CD4-positive, alpha-beta T cell (primary cell): ENCODE measurements at places on chromosomes 4 and X.

DNA sequence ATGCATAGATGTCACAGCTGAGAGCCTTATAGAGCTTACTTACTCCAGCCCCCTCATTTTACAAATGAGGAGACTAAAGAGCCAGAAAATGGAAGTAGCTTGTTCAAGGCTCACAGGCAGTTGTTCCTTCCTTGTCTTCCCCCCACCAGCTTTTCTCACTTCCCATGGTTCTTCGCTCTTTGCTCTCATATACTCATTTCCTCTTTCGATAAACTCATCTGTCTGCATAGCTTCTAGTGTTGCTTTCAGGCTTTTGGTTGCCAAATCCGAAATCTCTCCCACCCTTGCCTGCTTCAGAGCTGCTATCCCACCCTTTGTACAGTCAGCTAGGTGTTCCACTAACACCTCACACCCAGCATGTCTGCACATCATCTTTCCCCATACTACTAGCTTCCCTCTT, 25.0 kb upstream of the GJB1 start:
- no peak for DNase-seq

DNA sequence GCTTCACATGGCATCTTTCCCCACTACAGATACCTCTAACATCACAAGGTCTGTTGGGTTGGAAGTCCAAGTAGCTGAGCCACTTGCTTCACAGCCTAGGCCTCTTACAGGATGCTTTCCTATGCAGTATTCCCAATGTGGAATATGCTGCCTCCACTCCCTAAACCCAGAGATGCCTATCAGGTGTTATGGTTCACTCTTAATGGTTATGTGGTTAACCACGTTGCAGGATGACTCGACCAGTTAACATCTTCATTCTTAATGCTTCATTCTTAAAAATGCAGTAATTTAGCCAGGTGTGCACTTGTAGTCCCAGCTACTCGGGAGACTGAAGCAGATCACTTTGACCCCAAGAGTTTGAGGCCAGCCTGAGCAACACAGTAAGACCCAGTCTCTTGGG, 24.2 kb downstream of the HAUS3 start:
- DNase-seq = no peak

DNA sequence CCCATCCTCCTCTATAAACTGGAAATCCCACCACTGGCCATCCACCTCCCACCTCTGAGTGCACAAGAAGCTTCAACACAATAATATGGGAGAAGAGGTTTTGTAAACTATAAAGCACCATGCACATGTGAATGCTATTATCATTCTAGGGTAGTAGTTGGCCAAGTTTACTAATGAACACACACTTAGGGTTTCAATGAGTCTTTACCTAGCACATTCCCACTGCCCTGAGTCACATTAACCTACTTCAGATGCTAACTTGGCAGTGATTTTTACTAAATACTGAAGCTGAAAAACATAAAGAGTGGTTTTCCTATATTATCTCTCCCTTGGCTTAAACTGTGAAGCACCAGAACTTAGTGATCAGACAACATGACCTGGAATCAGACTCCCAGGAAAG, 93.9 kb downstream of the SH3KBP1 start:
- DNase-seq = no peak

GRCh38 chrX:37799936-37800335, 20.1 kb downstream of the CYBB start:
- no peak for DNase-seq

- no peak for DNase-seq
These were observed 170.9 kb upstream of the CPEB2 start for GRCh38 chr4:14831416-14831815.

- no peak for DNase-seq
These were observed 76.3 kb upstream of the ARHGAP36 start for GRCh38 chrX:130981836-130982235.
